ENCODE measurements at places on chromosomes 2 and 18.

DNA sequence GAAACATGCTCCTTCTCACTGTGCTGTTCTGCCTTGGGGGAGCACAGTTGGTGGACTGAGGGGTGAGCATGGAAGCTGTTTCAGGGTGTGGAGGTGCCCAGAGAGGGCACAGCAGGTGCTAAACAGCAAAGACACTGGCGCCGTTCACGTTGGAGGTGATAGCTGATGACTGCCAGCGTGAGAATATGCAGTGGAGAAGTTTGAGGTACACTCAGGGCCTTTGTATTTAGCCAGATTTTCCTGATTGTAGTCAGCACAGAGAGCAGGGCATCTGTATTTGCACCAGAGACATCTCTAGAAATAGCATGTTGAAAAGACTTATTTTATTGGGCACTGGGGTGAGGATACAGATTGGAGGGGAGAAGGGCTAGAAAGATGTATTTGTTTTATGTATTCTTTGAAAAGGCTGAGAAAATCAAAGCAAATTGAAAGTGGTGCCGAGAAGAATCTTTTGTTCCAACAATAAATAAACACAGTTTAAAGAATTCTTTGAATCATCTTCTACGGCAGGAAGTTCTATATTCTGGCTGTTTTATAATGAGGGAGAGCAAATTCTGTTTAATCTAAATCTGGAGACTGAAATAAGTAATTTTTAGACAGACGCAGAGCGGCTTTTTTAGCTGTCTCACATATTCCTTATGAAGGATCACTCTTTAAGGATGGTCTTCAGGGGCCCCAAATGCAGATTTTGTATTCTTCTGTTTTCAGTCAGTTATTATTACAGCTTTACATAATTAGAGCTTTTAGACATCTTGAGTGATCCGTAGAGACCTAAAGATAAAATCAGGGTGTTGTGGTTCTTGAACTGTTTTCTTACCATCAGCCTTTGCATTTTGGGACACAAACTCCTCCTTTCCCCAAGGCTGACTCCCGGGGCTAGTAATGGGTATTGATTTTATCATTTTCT lies 7.1 kb downstream of the ZNF532 start:
- no peak for DNase-seq

DNA sequence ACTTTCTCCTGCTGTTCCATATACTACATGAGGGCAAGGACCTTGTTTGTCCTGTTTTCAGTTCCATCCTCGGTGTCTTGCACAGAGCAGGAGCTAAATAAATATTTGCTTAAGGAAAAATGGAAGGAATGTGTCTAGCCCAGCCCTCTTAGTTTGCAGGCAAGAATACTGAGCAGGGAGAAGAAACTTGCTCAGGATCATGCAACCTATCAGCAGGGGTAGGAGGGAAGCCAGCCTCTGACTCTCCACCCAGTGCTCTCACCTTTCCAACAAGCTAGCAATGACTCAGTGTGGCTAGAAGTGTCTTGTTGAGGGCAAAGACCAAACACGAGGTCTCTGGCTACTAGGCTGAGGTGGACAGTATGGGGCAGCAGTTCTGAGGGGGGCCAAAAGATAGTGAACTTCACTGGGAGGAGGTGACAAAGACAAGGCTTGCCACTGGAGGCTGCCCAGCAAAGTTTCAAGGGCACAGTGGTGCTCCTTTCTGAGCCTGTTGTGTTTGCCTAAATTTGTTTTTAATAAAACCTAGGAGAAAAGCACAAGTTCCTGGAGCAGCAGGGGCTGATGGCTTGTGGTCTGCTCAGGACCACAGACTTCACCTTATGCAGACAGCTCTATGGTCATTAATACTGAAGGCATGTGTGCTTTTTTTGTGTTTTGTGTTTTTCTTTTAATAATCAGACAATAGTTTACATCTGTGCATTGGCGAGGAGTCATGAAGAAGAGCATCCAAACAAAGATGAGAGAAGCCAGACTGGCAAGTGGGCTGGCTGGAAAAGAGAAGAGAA lies 49.1 kb upstream of the CTAGE1 start:
- DNase-seq, result no peak

DNA sequence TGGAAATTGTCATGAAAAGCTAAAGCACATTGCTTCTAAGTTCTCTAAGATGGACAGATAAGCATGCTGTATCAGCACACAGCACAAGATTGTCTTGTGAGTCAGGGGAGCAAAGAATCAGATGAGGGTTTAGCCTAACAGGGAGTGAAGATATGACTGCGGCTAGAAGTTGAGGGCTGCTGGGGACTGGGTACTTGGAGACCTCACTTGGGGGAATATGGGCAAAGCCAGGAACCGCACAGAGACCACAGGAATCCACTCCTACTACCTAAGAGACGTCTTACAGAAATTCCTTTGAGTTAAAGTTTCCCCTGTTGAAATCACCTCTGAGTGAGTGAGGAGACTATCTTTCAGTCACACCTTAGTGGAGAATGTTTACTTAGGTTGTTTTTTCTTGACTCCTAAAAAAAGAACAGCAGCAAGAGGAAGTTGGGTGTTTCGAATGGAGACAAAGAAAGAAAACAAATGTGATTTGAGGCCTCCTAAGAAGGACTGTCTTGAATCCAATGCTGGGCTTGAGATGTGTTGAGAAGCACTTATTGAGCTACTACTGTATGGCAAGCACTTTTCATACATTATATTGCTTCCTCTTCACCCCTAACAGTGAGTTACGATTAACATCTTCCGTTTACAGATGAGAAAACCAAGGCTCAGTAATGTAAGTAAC lies 100.7 kb downstream of the ANKRD44 start:
- DNase-seq, result no peak

DNA sequence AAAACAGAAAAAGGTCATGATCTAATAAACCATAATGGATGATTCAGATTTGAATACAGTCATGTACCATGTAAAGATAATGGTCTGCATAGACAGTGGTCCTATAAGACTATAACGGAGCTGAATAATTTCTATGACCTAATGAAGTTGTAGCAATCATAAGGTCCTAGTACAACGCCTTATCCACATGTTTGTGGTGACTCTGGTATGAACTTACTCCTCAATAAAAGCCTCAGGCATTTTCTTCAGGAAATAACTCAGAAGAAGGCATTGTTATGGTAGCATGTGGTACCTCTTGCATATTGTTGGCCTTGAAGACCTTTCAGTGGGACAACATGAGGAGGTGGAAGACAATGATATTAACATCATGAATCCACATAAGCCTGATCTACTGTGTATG lies 883.3 kb downstream of the CNTNAP5 start:
- DNase-seq, result no peak

DNA sequence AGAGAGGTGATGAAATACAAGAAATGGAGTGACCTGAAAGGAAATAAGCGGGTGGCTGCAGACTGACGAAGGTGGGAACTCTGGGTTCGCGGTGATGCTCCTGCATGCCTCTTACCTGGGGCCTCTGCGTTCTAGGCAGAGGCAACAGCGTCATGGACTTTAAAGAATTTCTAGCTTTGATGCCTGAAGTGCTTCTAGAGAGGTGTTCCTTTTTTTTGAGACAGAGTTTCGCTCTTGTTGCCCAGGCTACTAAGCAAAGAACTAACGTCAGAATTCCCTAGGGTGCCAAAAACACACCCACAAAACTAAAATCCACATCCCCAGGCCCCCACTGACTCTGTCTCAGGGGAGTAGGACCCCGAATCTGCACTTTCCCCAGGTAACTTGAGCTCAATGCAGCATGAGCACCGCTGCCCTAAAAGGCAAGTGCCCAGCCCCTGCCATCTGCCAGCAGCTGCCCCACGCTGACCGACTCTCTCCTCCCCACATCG lies 110.5 kb upstream of the ID2 start:
- DNase-seq, result no peak

- DNase-seq, result no peak
Measured at GRCh38 chr18:6943143-6943542, 174.5 kb downstream of the LAMA1 start.

- DNase-seq, result no peak
Measured at GRCh38 chr2:11974573-11974972, 228.1 kb downstream of the LPIN1 start.

GRCh38 chr2:110973262-110973661 lies 147.5 kb upstream of the BCL2L11 start:
- DNase-seq, result no peak

- DNase-seq, result no peak
Measured at GRCh38 chr18:62739911-62740310, 24.6 kb downstream of the PHLPP1 start.

GRCh38 chr2:45925026-45925425 lies 273.6 kb downstream of the PRKCE start:
- DNase-seq, result no peak

- no peak for DNase-seq
Measured at GRCh38 chr2:240953426-240954410, 44.7 kb upstream of the SNED1 start.
